Stimulated activated CD4-positive, alpha-beta T cell treated with anti-CD3 and anti-CD28 coated beads, Interleukin-2, amount 100 ng/mL, for 24 hours (primary cell): ENCODE measurements at places on chromosomes 11 and 22.

DNA sequence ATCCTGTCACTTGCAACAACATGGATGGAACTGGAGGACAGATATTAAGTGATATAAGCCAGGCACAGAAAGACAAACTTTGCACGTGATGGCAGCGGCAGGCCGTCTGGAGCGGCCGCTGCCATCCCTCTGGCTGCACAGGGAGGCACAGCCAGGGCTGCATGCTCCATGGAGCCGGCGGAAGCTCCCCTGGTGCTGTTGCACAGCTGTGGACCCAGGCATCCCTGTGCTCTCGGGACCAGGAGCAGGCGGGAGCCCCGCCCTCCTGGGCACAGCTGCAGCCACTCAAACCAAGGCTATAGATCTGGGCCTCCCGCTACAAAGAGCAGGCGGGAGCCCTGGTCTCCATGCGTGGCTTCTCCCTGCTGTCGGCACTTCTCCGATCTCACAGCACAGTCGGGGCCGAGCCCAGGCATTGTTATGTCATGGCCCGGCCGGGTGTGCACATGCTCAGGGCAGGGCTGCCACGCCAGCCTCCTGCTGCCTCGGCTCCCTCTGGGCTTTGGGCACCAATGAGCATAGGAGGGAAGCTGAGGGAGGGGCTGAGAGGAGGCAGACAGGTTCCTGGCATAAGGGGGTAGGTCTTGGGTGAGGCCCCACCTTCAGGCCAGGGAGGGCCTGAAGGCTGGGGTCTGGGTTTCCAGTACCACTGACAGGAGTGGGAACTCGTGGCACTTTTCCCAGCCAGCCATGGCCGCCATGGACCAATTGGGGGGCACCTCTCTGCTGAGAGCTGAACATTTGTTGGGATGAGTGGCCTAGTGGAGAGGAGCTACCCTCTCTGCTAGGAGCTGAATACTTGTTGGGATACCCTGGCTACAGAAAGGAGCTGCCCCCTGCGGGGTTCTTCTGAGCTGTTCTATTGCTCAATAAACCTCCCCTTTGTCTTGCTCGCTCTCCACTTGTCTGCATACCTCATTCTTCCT is 16.7 kb downstream of the RRP8 start:
- no peak for DNase-seq

DNA sequence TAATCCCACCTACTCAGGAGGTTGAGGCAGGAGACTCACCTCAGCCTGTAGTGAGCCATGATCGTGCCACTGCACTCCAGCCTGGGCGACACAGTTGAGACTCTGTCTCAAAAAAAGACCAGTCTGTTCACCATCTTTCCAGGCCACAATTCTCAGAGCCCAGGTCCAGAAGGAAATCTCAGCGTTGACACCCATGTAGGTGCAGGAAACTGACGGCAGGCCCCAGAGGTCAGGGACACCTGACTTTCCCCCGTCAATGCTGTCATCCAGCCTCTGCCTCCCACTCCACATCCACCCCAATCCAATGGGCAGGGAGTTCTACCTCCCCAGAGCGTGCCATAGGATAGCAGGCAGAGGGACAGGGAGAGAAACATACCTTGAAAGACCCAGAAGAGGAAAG is 5.9 kb upstream of the GRK2 start:
- no peak for DNase-seq

DNA sequence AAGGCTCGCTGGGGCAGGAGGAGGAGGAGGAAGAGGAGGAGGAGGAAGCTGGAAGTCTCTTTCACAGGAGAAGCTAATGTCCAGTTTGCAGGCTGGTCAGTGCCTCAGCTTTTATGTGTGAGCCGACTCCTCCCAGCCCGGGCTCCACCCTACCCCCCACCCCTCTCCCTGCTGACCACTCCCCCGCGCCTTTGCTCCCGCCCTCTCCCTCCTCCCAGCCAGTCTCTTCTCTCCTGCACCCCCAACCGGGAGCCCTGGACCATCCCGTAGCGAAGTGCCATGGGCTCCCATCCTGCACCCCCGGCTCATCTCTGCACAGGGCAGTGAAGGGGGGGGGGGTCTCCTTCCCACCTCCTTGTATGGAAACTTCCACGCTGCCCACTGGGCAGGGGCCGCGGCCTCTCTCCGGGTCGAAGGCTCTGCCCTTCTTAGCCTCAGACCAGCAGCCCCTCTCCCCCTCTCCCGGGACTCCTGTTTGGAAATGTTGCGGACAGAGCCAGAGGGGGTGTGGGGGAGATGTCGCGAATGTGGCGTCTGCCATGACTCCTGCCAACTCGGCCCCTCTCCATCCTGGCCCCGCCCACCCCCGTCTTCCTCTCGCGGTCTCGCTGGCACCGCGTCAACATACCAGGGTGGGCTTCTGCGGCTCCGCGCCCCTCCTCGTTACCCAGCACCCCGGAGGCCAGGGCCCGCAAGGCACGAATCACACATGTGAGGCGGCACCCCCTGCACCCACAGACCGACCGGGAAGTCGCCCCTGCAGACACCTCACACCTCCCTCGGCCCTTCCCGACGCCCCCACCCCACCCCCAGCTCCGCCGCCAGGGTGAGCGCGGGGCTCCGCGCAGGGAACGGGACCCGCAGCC is 1.8 kb downstream of the IGF2 start:
- DNase-seq: no peak

- no peak for DNase-seq
These were observed 133.0 kb downstream of the ATG16L2 start for GRCh38 chr11:72947229-72947628.

- DNase-seq: no peak
These were observed 1.5 kb upstream of the CCDC90B start for GRCh38 chr11:83287631-83288030.

- no peak for DNase-seq
These were observed 13.5 kb downstream of the SPTBN2 start for GRCh38 chr11:66715346-66716085.

DNA sequence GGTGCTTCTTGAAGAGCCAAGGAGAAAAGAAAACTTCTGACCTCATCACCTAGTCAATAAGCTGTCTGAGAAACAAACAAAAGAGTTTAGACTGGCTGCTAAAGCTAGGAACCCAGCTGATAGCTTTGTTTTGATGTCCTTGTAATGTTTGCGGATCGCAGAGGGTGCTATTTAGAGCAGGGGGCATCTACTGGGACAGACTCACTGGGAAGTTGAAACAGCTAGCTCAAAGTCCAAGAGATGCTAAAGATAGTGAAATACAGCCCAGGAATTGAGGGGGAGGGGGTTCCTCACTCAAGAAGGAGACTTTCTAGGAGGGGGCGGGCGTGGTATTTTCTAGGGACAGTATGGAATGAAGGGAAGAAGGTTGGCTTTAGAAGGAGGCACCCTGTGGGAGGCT is 18.9 kb downstream of the ZBTB16 start:
- no peak for DNase-seq

GRCh38 chr11:19059833-19060232 is 684 bp downstream of the MRGPRX2 start:
- DNase-seq: no peak

- no peak for DNase-seq
These were observed 47.2 kb downstream of the MRGPRX2 start for GRCh38 chr11:19013181-19013857.

DNA sequence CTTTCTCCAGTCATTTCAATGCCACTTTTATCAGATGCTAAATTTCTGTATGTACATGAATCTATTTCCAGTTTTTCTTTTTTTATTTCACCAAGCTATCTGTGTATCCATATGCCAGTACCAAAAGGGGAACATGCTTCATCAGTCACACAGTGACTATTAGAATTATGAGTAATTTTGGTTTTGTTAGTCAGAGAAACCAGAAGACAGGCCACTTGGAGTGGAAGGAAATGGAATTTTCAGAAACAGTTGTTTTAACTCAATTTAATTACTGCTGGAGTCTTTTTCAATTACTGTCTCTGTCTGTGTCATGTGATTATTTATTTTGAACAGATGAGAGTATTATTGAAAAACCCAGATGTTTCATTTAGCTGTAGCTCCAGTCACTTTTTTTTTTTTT is 84.6 kb upstream of the ANO3 start:
- DNase-seq: no peak
